Activated naive CD8-positive, alpha-beta T cell treated with anti-CD3 and anti-CD28 coated beads, Interleukin-2, amount 10 ng/mL, durations not matched to agents 7 days and 5 days (primary cell): ENCODE measurements at places on chromosomes 6 and 20. TPM values are rescaled to one million over a fixed set of nuclear protein-coding genes. Genes with fewer than 3 reads are reported as not detected.

GRCh38 chr6:35128496-35128895, 12.6 kb downstream of the TCP11 start:
- no peak for DNase-seq

The DUSP15 gene
- not detected for total RNA-seq

The IMPG1 gene
- not detected for total RNA-seq

- peak; percentile 47 for DNase-seq
Measured at GRCh38 chr6:85460921-85461797, 11.3 kb downstream of the NT5E start.

GRCh38 chr20:57555457-57556184, 5.3 kb upstream of the PCK1 start:
- no peak for DNase-seq
